ENCODE measurements at places on chromosomes 5 and 9.
A peak's percentile ranks its signal among the peaks of the same experiment; 100 is the strongest.

- peak; percentile 74 for DNase-seq
Measured at GRCh38 chr9:14057368-14058324, 256.3 kb downstream of the NFIB start.

DNA sequence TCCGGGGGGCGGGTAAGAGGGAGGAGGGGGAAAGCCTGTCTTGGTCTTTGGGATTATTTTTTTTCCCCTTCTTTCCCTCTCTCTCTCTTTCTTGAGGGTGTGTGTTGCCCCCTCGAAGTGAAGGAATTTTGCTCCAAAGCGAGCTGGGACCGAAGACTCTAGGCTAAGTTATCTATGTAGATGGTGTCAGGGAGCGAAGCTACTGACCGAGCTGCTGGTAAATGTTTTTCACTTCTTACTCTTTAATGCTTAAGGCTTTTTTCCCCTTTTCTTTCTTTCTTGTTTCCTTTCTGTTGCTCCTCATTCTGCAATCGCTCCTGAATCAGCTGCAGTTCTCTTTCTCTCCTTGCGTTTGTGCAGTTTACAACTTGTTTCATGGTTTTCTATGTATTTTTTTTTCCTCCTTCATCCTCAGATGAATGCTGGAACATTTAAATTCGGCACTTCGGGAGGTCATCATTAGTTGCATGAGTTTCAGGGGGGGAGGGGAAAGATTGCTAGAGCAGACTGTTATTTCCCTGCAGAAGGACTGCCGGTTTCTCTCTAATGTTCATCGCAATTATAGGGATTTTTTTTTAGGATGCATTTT, 1312.0 kb upstream of the WWC1 start:
- peak; percentile 4 for DNase-seq

GRCh38 chr9:10443868-10444204, 169.0 kb downstream of the PTPRD start:
- no peak for DNase-seq

GRCh38 chr5:109407913-109408312, 1.9 kb downstream of the PJA2 start:
- no peak for DNase-seq

DNA sequence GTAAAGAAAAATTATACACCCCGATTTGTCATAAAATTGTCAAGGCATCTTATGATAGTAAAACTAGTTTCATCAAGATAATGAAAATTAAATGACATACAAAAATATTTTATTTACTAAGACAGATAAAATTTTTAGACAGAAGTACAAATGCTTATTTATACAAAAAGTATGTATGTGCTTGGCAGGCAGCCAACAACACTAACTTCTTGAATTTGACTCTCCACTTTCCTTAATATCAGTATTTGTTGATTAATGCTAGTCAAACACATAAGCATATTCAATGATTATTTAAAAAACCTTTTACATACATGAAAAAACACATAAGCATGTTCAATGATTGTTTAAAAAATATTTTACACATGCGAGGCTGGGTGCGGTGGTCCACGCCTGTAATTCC, 1079.9 kb upstream of the CDH6 start:
- no peak for DNase-seq

DNA sequence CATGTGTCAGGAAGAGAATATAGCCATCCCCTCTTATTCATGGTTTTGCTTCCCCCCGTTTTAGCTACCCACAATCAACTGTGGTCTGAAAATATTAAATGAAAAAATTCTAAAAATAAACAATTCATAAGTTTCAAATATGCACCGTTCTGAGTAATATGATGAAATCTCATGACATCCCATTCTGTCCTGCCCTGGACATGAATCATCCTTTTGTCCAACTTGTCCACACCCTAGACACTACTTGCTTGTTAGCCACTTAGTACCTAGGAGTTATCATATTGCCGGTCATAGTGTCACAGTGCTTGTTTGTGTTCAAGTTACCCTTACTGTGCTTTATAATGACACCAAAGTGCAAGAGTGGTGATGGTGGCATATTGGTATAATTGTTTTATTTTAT, 113.5 kb downstream of the CAAP1 start:
- no peak for DNase-seq

DNA sequence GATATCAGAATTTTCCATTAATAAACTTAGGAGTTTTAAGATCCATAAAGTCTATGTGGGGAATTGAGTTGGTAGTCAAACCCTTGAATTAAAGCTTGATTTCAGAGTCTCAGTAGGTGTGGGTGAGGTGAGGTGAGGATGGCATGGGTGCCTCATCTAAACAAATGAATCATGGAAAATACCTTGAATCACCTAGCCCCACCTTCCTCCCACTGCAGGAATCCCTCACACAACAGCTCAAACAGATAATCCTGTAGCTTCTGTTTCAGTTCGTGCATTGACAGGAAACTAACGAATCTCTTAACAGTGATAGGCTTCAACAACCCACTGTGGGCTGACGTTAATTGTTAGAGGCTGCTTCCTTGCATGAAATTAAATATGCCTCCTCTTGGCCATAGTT, 185.0 kb downstream of the SREK1 start:
- no peak for DNase-seq

DNA sequence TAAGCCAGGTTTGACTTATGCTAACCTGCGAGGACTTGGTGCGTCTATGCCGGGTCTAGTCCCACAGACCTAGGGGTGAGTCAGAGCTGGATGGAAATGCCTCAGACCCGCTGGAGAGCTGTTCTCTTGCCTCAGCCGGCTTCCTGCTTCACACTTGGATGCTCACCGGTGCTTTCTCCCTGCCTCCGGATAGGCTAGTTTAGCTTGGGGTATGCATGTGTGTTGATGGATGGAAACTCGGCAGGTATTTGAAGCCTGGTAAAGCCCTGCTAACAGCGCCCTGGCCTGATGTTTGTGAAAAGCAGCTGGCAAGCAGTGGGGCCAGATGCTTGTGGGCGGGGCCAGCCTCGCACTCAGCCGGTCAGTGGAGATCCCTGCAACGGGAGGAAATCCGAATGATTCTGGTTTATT, 29.3 kb downstream of the PRRC2B start:
- no peak for DNase-seq

DNA sequence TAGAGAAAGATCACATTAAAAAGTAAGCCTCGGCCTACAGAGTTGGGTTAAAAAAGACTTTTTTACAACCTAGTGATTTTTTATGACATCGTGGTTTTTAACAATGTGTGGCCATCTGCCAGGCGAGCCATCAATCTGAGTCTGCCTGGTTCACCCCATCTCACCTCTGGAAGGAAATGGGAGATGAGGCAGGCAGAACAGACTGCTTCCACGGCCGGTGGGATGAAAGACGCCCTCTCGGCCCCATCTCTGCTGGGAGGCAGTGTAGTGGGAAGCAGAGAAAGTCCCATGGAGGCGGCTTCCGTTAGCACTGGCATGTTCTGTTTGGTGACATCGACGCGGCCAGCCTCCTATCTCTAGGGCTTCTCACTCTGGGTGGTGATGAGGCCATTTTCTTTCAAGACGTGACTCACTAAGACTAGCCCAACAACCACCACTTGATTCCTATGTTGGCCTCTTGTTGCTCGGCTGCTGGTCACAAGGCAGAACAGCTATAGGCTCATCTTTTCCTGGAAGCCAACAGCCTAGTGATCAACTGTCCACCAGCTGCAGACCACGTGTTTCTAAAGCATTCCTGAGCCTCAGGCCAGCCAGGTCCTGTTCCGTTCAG, 132.4 kb upstream of the OTULINL start:
- DNase-seq: no peak

DNA sequence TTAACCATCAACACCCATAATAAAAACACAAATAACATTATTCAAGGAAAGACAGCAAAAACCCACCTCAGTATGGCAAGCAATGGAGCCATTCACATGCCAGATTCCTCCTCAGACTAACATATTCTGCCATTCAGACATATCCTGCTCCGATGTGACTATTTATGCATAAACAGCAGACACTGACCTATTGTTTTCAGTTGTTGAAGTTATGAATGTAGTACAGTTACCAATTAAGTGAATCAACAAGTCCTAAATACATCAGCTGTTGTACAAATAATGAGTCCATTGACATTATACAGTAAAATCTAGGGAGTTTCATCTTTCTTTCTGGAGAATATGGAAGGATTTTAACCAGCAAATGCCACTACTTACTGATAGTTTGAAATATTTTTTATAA, 131.7 kb downstream of the DENND1A start:
- DNase-seq: no peak

- DNase-seq: no peak
Measured at GRCh38 chr9:26706223-26706622, 186.4 kb downstream of the CAAP1 start.

DNA sequence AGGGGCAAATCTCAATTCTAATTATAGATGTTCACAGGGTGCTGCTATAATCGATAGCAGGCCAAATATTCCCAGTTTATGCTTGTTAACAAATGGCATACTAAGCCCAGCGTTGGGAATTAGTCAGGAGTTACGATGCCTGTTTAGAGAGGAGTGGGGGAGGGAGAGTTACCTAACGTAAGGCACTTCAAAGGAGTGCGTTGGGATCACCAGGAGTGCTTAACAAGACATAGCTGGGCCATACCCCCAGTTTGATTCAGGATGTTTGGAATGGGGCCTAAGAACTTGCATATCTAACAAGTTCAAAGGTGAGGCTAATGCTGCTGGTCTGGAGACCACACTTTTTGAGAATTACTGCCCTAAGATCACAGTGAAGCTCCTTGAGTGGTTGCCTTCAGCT, 14.5 kb upstream of the SRP19 start:
- no peak for DNase-seq

DNA sequence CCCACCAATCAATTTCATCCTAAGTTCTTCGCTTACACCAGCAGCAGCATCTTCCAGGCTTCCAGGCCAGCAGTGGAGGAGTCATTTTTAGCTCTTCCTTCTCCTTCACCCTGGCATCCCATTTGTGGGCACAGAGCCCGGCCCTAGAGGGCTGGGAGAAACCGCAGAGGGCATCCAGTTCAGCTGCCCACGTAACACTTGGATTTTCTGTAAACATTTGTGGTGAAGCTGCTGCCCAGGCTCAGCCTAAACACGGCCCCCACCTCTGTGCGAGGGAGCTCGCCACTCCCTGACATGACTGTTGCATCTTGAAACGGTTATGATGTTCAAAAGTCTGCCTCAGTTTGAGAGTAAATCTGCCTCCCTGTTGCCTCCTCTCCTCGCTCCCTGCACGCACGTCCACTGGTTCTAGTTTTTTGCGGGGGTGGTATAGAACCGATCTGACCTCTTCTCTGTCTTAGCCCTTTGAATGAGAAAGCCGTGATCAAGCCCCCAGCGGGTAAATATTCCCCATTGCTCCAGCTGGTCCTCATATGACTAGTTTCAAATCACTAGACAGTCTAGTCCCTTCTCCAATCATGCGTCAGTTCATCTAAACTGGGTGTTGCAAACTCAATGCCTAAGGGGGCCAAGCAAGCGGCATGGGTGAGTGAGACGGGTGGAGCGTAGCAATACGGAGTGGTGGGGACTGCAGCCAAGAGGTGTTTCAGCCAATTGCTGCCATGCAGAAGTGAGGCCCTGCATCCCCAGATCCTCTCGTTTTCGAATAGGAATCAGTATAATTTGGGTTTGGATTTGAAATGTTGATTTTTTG, 34.9 kb upstream of the N4BP3 start:
- DNase-seq: no peak

GRCh38 chr5:40405996-40406740, 273.5 kb upstream of the PTGER4 start:
- no peak for DNase-seq

DNA sequence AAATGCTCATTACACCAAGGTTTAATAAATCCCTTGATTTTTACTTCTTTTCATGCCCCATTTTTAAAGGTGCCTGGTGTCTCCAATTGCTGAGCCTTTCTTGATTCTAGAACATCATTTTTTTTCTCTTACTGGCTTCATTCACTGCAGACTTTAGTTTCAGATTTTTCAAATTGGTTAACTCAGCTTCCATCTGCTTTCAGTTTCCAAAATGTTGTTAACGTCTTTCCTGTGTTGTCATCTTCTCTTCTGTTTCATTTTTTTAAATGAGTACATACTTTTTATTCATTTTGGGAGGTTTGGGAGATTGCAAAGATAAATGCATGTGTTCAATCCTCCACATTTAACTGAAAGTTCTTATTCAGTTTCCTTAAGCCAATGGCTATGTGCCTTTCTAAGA, 126.4 kb upstream of the CCNG1 start:
- no peak for DNase-seq

DNA sequence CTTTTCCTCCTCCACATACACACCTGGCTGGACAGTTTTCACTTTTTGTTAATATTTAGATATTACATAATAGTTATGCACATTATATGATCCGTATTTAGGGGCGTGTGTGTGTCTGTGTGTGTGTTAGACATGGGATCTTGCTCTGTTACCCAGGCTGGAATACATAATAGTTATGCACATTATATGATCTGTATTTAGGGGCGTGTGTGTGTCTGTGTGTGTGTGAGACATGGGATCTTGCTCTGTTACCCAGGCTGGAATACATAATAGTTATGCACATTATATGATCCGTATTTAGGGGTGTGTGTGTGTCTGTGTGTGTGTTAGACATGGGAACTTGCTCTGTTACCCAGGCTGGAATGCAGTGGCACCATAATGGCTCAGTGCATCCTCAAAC, 199.0 kb upstream of the OTULINL start:
- DNase-seq: no peak

DNA sequence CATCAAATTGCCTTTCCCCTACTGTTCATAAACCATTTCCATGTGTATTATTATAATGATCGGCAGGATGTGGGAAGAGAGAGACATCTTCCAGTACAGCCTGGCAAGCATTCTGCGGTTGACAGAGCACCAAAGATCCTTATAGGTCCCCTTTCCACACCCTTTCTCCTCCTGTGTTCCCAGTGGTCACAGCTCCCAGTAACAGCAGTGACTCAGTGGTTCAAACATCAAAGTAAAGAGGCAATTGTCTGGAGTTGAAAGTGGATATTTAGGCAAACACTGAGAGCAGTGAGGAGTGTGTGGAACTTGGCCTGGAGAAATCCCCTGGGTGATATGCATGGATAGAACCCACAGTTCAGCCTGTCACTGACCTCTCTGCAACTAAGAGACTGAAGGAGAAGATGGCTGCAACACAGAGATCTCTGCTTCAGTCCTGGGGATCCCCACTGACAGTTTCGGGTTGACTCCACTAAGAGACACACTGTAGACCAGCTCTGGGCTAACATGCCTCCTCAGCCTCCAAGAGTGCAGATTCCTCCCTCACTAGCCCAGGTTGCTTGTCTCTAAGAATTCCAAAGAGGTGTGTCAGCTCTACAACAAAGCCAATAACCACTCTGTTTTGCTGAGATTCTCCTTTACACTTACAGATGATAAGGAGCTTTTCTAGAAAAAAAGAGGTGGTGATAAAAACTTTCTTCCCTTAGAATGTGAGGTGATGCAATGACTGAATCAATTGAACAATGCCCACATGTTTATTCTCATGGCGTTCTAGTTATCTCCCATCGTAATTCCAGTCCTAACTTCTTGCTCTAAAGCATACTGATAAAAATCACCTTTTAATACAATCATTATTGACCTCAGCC, 94.4 kb upstream of the IL6ST start:
- DNase-seq: no peak

- DNase-seq: no peak
Measured at GRCh38 chr5:102211165-102211564, 84.9 kb downstream of the SLCO4C1 start.

- DNase-seq: no peak
Measured at GRCh38 chr9:112042244-112042638, 132.9 kb downstream of the SUSD1 start.

- peak; percentile 13 for DNase-seq
Measured at GRCh38 chr5:146447734-146448380, 724 bp downstream of the TCERG1 start.

GRCh38 chr5:61587125-61587524, 255.1 kb downstream of the ZSWIM6 start:
- DNase-seq: no peak

GRCh38 chr5:143219696-143220095, 183.8 kb downstream of the NR3C1 start:
- no peak for DNase-seq

- DNase-seq: no peak
Measured at GRCh38 chr9:111872886-111873285, 23.7 kb upstream of the UGCG start.
